Activated CD4-positive, alpha-beta memory T cell treated with anti-CD3 and anti-CD28 coated beads, Interleukin-2, amount 10 ng/mL, durations not matched to agents 7 days and 5 days (primary cell): ENCODE measurements at places on chromosomes 12 and 14. TPM values are rescaled to one million over a fixed set of nuclear protein-coding genes. Genes with fewer than 3 reads are reported as not detected.

Gene SLC25A21
- not detected for total RNA-seq

Gene SMIM41
- total RNA-seq, result not detected

Gene PTPRO
- 1.5 TPM for total RNA-seq

Gene P2RX4
- 117 TPM for total RNA-seq

- peaks cover 20% of the 10 kb centered on the region for H3K27me3 ChIP-seq
- H3K4me1 ChIP-seq, result no peaks in the 10 kb centered on the region
- no peaks in the 10 kb centered on the region for H3K36me3 ChIP-seq
- H3K4me3 ChIP-seq, result no peak overlapping the region
- no peak overlapping the region for H3K27ac ChIP-seq
Observed at GRCh38 chr14:90111895-90112534, 50.2 kb downstream of the KCNK13 start.

Gene CIROP
- not detected for total RNA-seq

DNA sequence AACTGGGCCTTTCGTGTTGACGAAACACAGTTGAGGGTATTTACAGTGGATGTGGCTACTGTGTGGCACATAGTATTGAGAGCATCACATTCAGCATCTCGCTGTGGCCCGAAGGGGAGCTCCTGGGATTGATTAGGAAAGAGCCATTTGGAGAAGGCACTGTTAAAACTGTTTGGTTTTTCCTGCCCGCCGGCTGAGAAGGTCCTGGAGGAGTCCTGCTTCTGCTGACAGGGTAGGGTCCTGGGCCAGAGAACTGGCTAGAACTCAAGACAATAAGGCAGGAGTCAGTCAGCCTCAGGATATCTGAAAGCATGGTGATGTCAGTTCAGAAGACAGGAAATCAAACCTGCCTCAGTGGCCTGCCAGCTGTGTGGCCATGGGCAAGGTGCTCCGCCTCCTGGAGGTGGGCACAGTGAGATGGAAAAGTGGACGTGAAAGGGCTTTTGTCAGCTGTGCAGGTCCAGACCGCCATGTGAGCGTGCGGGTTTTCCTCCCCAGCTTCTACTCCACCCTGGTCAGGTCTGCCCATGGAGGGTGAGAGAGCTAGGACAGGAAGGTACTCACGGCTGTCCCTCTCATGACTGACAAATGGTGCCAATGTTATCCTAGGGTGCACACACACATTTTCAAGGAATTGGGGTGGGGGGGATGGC, 92.3 kb downstream of the NTF3 start:
- no peak for DNase-seq
- H3K27me3 ChIP-seq, result no peaks in the 10 kb centered on the region
- no peak overlapping the region for H3K27ac ChIP-seq

DNA sequence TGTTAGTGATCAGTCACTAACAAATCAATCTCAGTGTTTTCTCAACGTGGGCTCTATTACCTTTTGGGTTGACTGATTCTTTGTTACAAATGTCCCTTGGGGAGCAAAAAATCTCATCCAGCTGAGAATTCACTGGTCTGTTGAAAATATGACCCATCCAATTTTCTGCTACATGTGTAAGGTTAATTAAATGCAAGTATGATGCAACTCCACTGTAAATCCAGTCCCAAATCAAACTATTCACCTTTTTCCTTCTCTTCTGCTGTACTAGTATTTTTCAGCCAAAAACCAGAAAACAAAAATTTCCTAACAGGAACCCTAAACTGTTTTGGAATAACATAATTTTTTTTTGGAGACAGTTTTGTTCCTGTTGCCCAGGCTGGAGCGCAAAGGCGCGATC, 2.2 kb downstream of the ERH start:
- H3K36me3 ChIP-seq, result peaks cover 73% of the 10 kb centered on the region
- H3K27ac ChIP-seq, result no peak overlapping the region
- peak overlapping the region; percentile 11 for H3K4me3 ChIP-seq
- no peaks in the 10 kb centered on the region for H3K27me3 ChIP-seq
- no peak for DNase-seq
- H3K4me1 ChIP-seq, result peaks cover 73% of the 10 kb centered on the region

Gene KRT77
- total RNA-seq, result not detected
